AG10803 (cell line): ENCODE measurements at places on chromosomes 1 and 21.
A peak's percentile ranks its signal among the peaks of the same experiment; 100 is the strongest.

DNA sequence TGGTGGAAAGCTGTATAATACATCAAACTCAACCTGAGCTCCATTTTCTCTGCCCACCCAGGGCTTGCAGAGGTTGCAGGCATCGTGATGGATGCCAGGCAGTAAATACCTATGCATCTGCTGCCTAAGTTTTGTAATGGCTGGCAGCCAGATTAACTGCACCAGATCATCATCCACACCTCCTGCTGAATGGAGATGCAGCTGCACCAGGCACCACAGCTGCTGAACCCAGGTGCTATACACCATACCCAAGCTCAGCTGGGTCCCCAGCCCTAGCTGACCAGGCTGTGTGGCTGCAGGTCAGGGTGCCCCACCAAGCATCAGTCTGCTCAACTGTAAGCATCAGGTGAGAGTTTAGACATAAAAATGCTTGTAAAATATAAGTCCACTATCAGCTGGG lies 6.7 kb upstream of the SNAPIN start:
- no peak for DNase-seq

GRCh38 chr1:65050735-65051134 lies 84.4 kb upstream of the JAK1 start:
- no peak for DNase-seq

DNA sequence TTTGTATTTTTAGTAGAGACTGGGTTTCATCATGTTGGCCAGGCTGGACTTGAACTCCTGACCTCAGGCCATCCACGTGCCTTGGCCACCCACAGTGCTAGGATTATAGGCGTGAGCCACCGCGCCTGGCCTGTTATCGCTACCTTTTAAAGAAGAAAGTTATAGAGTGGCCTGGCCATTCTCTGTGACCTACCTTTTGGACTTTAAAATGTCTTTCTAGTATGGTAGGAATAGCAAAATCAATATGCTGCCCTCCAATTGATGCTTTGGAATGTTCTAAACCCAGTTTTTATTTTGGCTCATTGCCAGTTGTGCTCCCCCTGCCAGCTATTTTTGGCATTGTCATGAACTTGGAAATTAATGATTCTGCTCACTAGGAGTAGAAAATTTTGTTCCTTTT lies 19.9 kb downstream of the HIPK1 start:
- no peak for DNase-seq

DNA sequence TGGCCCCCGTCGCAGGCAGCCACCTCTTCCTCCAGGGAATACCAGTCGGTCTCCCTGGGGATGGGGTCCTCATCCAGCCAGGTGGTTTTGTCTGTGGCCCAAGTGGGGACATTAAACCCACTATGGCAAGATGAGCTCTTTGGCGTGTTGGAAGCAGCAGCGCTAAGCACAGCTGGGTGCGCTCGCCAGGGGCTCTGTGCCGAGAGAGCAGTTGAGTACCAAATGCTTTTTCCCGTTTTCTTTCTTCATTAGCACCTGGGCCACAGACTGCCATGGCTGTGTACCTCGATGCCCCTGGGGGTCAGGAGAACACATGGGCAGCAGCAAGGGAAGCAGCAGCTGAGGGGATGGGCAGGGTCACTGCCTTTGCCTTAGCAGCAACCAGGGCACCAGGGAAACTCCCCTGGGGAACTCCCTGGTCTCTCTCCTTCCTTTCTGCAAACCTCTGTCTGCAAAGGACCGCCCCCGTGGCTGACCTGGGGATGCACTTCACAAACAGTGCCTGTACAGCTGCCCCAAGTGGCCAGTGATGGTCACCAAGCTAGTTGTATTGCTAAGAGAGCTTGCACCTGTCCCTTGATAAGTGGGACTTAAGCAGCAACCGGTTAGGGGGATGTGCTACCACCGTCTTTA lies 31.1 kb downstream of the EDARADD start:
- no peak for DNase-seq

GRCh38 chr21:34576041-34576511 lies 38.8 kb downstream of the RCAN1 start:
- peak; percentile 43 for DNase-seq

DNA sequence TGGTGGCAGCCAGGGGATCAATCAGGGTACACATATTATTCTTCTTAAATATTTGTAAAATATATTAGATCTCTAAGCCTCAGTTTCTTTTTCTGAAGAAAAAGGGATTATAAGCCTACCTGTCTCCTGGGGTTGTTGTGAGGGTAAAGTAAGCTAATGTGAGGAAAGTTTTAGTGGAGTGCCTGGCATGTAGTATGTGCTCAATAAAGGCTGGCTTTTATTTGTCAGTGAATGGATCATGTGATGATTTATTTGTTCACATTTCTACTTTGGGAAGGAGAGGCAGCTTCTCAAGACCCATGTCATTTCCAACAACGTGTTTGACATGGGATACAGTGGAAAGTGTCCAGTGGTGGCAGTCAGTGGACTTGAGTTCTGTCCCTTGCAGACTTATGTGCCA lies 12.4 kb upstream of the RBM15 start:
- no peak for DNase-seq

- peak; percentile 66 for DNase-seq
These were observed 118.3 kb downstream of the TM2D1 start for GRCh38 chr1:61606448-61607312.

DNA sequence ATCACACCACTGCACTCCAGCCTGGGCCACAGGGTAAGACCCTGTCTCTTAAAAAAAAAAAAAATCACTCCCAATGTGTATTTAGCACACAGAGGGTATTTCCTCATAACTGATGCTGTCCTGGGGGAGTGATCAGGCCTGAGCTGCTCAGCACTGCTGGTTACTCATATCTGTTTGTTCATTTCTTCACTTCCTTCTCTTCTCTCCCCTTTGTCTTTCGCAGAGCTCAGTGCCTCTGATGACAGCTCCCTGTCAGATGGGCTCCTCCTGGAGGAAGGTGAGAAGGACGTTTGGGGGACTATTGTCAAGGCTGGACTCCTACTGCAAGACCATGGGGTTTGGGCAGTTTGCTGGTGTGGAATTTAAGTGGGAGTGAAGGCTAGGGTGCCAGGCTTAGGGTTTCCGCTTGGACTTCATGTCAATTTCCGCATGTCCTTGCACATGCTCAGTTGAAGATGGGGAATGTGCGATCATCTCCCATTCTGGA lies 13.0 kb downstream of the INAVA start:
- no peak for DNase-seq

DNA sequence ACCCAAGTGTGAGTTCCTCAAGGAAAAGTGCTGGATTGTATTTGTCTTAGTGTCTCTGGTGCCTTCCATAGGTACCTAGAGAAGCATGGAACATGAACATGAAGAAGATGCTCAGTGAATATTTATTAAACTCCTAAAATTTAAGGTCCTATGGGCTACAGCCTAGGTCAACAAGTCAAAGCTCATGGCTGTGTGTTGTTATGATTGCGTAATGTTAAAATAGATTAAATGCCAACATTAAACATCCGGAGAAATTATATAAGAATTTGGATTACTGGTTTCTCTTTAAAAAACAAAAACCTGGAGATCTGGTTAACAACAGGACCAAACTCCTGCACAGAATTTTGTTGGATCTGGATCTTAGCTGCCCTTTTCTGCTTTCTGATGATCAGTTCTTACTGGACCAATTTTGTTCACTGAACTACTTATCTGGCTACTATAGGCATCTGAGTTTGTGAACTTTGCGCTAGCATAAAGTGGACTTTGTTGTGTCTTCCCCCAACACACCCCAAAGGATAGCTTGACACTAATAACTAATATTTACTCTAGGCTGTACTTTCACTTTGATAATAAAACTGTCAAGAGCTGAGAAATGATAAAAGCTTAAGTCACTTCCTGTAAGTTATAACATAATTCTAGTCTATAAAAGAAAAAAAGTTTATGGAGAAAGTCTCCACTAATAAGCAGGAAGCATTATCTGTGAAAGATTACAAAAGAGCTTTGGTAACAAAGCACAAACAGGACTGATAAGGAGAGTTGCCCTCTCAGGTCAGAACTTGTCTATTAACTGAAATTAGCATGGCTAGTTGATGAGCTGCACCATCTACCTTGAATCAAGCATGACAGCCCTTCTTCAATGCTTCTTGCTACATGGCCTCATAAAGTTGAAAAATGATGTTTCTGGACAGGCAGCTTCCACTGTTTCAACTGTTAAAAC lies 20.7 kb downstream of the F5 start:
- no peak for DNase-seq

GRCh38 chr1:38489844-38490270 lies 369.7 kb downstream of the RRAGC start:
- DNase-seq, result no peak

- DNase-seq, result no peak
These were observed 24.4 kb downstream of the MCOLN2 start for GRCh38 chr1:84972377-84972987.

DNA sequence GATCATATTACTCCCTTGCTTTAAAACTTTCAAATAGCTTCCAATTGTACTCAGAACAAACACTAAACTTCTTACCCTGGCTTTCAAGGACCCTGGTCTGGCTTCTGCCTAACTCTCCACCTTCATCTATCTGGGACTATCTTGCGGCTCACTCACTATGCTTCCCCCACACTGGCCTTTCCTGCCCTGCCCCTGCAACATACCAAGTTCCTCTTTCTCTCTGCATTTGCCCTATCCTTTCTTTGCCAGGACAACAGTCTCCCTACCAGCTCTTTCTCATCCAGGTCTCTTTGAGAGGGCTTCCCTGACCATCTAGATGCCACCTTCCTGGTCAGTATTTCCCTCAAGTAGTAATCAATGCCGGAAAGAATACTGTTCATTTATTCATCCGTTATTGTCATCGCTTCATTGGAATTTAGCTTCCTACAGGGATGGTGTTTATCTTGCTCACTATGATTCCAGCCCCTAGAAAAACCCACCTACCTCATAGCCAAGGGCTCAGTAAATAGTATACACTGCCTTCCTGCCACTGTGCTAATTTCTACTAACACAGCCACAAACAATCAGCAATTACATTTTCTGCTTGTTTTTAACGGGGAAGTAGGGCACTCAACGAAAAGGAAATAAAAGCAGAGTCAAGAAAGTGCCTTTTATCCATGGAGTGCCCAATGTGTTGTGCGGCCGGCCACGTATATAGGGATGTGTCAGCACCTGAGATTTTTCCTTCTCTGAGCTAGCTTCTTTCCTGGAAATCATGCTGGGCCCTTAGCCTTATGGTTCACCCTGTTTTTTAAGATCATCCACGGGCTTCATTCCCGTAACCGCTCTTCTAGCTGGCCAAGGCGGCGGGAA lies 521 bp upstream of the CDC7 start:
- DNase-seq, result no peak

- DNase-seq, result no peak
These were observed 18.4 kb downstream of the COL6A2 start for GRCh38 chr21:46116189-46116775.

- peak; percentile 6 for DNase-seq
These were observed 94.5 kb upstream of the RAVER2 start for GRCh38 chr1:64650411-64650810.

- no peak for DNase-seq
These were observed 172.2 kb upstream of the IRF2BP2 start for GRCh38 chr1:234782105-234782751.

DNA sequence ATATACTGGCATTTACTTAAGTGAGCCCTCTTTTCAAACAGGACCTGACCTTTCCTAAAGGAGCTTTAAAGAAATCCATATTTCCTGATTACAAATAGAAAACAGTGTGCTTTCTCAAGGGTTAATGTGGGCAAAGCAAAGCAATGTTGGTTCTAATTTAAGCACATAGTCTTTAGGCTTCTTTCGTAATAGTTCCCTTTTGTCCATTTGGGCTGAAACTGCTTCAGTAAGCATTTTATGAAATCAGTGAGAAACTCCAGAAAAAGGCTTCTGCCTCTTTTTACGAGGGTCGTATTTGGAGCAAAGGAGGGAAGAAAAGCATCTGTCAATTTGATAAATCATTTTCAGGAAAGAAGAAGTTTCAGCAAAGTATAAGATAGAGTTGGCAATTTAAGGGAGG lies 331.2 kb downstream of the KIF26B start:
- no peak for DNase-seq

DNA sequence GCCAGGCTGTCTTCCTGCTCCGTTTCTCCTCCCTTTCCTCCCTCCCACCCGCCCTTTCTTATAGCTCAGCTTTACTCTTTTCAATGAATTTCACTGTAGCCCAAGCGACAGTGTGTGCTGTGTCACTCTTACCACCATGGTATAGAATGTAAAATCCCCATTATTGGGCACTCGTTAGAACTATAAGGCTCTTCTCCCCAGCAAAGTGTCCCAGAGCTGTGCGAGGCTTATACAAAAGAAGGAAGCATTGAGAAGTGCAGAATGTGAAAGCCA lies 192.5 kb downstream of the CACNA1E start:
- DNase-seq, result no peak

DNA sequence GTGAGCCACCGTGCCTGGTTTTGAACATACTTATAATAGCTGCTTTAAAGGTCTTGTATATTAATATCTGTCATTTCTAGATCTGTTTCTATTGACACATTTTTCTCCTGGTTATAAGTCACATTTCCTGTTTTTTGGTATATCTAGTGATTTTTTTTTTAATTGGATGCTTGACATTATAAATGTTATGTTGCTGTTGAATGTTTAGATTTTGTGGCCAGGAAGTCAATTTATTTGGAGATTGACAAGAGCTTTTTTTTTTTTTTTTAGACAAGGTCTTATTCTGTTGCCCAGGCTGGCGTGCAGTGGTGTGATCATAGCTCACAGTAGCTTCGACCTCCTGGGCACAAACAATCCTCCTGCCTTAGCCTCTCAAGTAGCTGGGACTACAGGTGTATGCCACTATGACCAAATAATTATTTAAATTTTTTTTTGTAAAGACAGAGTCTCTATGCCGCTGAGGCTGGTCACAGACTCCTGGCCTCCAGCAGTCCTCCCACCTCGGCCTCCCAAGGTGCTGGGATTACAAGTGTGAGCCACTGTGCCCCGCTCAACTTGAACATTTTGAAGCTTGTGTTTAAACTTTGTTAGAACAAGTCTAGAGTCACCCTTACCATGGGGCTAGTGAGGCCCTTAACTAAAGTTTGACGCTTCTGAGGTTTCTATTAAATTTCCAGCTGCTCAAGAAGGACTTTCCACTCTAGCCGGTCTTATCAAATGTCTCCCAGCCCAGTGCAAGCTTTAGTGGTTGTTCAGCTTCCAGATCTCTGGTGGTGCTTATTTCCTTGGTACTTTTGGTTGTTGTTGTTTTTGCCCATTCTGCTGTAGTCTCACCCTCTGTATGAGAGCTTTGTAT lies 8.6 kb upstream of the CHI3L2 start:
- no peak for DNase-seq
